Activated T-cell treated with anti-CD3 and anti-CD28 coated beads, Interleukin-2, amount 50 U/mL, for 1 hour (primary cell): ENCODE measurements at places on chromosomes 4 and X.

GRCh38 chrX:15242899-15243555, 26.9 kb downstream of the ASB9 start:
- no peak for DNase-seq

- DNase-seq: no peak
These were observed 7.1 kb downstream of the ARHGEF6 start for GRCh38 chrX:136773648-136774047.

DNA sequence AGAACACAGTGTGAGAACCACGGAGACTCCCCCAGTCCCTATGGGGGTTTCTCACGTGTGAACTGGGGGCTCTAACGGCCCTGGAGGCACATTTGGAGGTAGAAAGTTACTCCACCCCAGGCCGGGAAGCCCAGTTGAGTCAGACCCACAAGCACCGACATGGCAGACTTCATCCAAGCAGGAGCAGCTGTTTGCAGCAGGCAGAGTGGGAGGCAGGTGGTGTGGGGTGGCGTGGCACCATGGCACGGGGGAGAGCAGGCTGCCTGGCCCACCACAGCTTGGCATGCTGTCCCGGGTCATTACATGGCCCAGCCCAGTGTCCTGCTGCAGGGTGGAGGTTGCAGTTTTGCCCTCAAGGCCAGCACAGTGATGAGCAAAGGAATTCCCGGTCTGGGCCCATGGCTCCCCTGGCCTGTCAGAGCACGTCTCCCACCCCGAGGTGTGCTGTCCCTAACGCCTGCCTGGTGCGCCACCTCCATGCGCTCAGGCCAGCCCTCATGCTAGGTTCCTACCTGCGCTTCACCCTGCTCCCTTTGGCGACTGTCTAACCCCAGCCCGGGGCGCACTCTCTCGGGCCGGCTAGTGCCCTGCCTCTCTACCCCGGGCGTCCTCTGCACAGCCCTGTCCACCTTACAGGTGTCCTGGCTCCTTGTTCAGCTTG, 90.6 kb upstream of the AFAP1 start:
- no peak for DNase-seq

DNA sequence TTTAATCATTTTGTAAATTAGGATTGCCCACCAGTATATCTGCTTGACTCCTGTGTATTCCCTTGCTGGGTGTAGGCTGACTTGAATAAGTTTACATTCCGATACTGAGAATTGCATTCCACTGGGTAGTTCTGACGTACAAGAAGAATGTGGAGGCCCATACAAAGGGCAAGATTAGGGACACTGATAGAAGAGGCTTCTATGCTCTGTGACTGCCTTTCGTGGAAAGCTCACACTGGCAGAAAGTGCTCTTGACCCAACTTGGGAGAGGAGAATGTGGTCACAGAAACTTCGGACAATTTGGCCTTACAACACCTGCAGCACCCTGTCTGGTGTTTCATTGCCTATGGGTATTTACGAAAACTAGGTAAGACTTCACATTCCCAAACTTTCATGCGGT, 126.3 kb downstream of the RAPGEF2 start:
- no peak for DNase-seq

- DNase-seq: no peak
These were observed 57.3 kb upstream of the CXCL8 start for GRCh38 chr4:73683033-73683432.

DNA sequence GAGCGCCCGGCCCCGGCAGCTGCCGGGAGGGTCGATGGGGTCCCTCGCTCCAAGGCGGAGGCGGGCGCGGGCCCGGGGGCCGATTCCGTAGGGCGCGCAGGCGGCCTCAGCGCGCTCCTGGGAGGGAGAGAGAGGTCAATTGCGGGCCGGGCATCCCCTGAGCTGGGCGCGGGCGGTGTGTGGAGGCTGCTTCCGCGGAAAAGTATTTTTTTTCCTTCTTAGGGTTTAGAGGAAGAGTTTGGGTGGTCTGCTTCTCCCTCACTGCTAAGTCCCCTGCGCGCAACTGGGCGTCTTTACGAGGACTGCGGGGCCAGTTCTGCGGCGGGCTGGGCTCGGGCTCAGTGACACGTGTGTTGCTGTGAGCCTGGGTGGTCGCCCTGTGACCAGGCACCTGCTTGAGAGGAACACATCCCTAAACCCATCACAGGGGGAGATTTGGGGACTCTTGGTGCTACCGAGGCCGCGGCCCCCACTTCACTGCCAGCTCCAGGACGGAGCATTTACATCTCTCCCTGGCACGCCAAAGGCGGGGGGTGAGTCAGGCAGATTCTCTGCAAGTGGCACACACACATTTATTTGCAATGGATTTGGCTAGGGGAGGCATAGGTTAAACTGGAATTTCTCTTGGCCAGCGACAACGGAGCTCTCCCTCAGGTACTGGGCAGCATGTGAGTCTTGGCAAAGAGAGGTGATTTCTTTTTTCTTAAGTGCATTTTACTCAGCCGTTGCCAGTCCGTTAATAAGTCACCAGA, 151.2 kb upstream of the SLC4A4 start:
- DNase-seq: peak; percentile 33
